ENCODE measurements at places on chromosomes 7 and 10.

DNA sequence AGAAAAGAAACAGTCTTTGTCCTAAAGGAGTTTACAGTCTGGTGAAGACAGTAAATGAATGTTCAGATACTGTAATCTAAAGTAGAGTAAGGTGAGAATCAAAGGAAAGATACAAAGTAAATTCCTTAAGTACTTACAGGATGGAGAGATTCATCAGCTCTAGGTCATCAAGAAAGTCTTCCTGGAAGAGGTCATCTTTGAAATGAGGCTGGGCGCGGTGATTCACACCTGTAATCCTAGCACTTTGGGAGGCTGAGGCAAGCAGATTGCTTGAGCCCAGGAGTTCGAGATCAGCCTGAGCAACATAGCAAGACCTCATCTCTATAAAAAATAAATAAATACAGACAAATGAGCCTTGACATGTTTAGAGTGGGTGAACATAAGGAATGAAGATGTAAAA is 18.3 kb downstream of the FHIP2A start:
- no peak for DNase-seq

DNA sequence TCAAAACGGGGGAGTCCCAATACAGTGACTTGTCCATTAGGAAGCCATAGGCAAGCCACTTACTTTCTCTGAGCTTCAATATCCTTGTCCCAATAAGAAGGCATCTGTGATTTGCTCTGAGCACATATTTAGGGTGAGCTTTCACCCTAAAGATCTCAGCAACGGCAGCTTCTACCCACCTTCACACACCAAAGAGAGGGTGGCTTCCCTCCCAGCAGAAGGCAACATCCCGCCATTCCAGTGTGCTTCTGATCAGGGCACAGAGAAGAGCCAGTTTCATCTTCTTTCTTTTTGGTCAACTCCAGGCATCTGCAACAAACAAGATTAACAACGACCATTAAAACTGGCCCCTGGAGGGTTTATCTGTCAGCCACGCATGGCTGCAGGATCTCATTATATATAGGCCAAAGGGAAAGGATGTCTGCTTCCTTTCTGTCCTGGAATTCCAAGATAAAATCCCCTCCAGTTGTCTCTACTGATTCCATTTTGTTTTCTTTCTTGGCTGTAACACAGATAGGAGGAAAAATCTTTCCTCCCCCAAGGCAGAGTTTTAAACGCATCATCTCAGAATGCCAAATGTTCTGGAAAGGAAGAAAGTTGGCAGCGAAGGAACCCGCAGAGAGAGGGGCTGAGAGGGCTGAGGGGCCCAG is 491 bp upstream of the SH2D4B start:
- no peak for DNase-seq

DNA sequence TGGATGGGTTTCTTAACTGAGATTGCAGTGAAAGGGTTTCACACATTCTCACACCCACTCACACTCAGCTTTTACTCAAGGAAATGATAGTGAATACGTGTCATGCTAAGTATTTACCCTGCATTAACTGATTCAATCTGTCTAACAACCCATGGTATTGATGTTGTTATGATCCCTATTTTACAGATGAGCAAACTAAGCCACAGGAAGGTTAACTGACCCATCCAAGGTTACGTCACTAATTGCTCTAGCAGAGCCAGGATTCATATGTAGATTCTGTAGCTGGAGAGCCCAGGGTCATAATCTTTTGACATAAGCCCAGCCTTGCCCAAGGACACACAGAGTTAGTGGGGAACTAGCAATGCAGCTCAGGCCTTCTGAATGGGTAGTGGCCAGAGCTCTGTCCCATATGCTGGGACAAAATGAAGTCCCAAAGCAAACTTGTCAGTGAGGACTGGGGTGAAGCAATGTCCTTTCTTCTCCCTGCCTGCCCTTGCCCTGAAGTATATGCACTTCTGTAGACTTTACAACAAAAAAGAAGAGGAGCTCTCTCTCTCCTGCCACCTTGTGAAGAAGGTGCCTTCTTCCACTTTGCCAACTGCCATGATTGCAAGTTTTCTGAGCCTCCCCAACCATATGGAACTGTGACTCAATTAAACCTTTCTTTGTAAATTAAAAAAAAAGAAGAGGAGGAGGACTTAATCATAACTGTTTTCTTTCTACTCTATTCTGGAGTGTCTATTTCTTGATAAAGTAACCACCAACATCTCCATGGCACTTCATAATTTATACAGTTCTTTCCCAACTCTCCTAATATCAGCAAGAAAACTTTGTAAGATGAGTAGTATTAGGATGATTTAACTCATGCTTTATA is 4.9 kb upstream of the CYP3A7 start:
- DNase-seq: no peak

DNA sequence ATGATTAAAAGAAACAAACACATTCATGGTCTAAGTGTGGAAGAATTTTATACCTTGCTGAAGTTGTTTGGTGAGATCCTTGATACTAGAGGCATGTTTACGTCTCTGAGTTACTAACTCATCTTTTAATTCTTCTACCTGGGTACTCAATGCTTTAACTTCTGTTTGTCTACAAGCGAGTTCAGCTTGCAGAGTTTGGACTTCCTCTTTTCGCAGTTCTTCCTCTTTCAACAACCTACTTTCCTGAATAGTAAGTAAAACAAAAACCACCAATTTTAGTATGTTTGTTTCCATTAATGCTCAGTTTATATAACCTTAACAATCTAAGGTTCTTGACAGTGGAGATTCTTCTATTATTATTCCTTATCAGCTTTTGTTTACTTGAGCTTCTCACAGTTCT is 42.9 kb downstream of the CCDC186 start:
- no peak for DNase-seq

DNA sequence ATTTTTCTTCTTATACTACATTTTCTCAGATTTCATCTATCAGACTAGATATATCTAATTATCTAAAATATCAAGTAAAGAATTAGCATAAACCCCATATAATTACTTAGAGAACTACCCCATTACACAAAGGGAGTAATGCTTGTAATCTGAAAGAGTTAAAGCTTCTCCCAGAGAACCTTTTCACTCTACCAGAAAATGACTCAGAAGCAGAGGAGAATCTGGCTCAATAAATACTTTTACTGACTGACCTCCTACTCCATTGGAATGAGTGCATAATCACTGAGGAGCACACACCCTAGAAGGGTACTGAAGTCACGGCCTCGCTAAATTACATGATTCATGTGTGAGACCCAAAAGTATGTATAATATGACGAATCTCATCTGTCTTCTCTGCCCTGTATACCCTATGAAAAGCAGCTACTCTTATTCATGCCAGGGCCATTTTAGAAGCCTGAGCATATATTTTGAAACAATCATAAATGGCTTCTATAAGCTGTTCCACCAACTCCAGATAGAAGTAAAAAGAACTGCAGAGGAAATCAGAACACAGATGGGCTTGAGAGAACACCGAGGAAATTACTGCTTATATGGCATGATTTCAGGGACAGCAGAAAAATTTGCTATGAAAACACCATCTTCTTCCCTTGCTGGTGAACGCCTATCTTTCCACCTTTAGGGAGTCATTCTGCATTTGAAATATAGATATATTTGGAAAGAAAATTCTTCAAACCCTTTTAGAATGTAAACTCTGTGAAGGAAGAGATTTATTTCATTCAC is 32.7 kb downstream of the DNMBP start:
- peak; percentile 95 for DNase-seq

GRCh38 chr7:112790586-112791003 is 402 bp upstream of the TMEM168 start:
- no peak for DNase-seq

GRCh38 chr7:99120501-99120900 is 23.4 kb downstream of the SMURF1 start:
- no peak for DNase-seq

GRCh38 chr7:155464183-155464582 is 6.3 kb downstream of the EN2 start:
- DNase-seq: no peak

DNA sequence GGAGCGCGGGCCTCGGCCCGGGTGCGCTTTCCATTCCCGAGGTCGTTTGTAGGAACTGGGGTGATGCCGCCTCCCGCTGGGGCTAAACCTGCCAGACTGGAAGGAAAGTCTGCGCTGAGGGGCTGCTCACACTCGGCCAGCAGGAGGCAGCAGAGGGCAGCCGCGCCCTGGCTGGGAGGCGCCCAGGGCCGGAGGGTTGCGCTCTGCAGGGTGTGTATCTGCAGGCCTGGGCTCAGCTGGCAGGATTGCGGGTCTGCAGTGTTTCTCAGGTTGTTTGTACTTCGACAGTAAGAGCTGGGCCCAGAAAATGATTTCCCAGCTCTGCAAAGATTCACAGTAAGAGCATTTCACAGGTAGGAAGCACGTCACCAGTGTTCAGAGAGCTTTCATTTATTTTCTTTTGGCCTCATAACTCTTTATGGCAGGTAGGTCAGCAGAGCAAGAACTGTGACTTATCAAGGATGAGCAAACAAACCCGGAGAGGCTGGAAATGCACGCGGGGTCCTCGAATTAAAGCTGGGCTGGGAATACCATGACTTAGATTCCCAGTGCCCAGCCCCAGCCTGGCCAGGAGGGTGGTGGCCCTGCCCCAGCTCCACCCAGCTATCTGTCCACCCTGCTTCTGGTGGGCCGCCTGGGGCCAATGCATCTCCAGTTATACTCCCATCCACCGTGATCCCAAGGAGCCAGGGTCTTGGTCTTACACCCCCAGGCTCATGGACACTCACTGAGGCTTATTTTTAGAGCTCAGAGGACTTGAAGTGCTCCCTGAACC is 15.2 kb upstream of the PPP2R2D start:
- peak; percentile 64 for DNase-seq

DNA sequence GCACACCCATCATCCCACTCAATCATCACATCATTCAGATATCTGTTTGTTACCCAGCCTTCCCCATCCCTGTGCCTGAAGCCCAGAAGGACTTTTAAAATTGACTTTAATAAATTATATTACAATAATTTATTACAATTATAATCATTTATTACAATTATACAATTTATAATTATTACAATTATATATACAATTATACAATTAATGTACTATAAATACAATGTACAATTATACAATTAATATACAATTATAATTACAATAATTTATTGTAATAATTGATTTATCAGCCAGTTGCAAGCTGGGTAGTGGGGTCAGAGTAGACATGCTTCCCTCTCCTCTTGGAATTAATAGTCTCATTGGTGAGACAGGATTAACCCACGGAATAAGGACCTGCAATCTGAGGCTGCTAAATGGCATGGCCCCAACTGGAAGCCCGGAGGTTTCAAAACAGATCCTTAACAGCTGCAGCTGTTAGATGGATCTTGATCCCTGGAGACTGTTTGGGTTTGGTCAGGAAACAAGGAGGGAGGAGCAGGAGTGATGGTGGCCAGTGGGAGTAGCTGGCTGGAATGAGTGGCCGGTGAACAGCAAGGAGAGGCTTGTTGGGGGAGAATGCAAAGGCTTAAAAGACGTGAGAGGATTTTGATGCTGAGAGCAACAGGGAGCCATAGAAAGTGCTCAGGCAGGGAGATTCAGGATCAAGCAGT is 402.8 kb upstream of the PODXL start:
- DNase-seq: no peak

DNA sequence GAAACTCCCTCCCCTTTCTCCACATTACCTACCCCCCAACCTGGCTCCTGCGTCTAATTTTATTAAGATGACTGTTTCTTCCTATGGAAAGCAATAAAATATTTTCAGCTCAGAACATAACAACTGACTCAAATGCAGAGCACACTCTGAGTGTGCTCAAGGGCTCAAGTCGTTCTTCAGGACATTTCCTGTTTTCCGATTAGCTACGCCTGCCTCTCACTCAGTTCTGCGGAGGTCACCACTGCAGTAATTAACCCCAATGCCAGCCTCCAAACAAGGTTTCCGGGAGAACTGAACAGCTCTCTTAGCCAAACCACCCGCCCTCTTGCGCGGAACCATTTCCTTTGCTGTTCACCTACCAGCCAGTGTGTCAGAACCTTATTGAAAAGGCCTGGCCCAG is 19.3 kb downstream of the MYOF start:
- peak; percentile 96 for DNase-seq

GRCh38 chr7:9939176-9939575 is 1034.5 kb upstream of the PHF14 start:
- peak; percentile 21 for DNase-seq

DNA sequence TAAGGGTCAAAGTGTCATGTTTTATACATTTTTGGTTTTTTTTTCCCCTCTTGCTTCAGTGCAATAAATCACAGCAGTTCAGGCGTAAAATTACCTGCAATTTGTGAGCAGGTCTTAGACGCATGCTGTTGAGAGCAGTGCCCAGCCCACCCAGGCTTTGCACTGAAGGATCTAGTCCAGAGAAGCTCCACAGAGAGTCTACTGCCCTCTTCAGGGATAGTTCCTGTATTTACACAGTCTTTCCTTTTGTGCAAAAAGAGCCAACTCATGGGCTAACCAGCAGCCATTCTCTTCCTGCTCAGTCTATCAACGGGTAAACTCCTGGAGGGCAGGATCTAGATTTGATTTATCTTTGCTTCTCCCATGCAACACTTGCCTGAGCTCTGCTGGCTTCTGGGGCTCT is 82.2 kb upstream of the NAMPT start:
- no peak for DNase-seq

DNA sequence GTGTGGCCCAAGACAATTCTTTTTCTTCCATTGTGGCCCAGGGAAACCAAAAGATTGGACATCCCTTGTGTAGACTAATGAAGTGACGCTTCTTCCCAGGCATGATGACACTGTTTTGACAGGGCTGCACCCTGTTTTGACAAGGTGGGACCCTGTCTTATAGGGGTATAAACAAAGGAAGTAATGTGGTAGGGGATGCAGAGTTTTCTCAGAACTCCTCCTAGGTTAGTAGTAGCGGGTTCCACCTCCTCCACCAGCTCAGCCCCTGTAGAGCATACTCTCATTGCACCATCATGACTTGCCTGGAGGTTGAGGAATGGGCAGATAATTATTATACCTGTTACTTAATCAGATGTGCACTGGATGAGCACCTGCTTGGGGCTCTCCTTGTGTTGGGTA is 123.1 kb downstream of the CCNY start:
- DNase-seq: no peak

DNA sequence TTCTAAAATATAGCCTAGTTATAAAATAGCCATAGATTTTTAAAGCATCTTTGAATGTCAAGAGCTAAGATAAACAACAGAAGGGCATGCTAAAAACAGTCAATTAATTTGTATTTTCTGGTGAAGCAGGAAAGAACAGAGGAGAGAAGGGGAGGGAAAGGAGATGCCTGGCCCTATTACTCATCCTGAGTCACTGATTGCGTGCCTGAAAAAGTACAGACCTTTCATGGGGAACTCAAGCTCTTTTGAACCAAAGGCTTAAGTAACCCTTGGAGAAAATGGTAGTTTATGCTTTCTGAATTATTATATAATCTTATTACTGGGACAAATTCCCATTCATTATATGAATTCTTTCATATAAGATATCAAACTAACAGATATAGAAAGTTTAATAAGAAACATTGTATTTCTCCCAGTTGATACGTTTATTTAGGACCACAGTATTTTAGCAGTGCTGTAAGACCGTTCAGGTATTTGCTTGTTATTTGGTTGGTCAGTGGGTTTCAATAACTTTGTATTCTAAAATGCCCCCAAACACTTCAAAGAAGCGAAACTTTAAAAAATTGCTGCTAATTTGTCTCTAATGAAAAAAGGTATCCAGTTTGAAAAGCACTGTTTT is 151.3 kb downstream of the HGF start:
- DNase-seq: peak; percentile 90

- DNase-seq: no peak
Measured at GRCh38 chr10:49397036-49397999, 1.4 kb upstream of the DRGX start.

- no peak for DNase-seq
Measured at GRCh38 chr10:4506095-4506494, 319.9 kb upstream of the AKR1E2 start.
